Hematopoietic multipotent progenitor cell treated with erythropoietin and hydrocortisone succinate and interleukin-3 and kit ligand, for 6 days (in vitro differentiated cells): ENCODE measurements at places on chromosomes 16 and 17.
A peak's percentile ranks its signal among the peaks of the same experiment; 100 is the strongest.

- no peak for DNase-seq
Observed at GRCh38 chr17:56973520-56973919, 4.4 kb upstream of the SCPEP1 start.

GRCh38 chr17:48413613-48414405 is 16.2 kb downstream of the SKAP1 start:
- no peak for DNase-seq

DNA sequence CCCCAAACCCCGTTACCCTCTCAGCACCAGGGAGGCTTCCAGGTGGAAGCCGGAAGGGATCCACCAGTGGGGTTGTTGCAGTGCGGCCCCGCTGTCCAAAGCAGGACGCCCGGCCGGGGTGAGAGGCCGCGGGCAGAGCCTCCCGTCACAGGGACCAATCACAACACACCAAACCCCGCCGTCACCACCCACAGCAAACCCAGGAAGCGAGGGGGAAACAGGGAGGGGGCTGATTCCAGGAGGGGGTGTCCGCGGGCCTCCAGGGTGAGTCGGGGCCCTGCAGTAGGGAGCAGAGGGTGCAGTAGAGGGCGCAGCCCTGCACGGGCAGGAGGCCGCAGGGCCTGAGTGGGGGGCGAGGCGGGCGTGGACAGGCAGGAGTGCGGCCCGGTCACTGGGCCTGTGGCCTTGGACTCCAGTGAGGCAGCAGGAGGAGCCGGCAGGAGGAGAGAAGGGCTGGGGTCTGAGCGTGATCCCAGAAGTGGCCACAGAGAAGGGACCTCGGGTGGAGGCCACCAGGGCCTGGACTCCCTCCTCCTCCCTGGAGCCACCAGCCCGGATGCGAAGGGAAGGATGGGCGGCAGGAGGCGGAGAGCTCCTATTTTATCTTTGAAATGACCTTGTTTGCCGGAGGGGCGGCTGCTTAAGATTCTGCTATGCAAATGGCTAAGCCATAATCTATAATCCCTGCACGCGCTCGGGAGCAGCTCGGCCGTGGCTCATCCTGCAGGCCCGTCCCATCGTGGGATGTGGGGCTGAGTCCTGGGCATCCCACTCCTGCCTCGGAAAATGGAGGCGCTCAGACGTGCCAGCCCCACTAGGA is 41.5 kb downstream of the ZFPM1 start:
- no peak for DNase-seq

DNA sequence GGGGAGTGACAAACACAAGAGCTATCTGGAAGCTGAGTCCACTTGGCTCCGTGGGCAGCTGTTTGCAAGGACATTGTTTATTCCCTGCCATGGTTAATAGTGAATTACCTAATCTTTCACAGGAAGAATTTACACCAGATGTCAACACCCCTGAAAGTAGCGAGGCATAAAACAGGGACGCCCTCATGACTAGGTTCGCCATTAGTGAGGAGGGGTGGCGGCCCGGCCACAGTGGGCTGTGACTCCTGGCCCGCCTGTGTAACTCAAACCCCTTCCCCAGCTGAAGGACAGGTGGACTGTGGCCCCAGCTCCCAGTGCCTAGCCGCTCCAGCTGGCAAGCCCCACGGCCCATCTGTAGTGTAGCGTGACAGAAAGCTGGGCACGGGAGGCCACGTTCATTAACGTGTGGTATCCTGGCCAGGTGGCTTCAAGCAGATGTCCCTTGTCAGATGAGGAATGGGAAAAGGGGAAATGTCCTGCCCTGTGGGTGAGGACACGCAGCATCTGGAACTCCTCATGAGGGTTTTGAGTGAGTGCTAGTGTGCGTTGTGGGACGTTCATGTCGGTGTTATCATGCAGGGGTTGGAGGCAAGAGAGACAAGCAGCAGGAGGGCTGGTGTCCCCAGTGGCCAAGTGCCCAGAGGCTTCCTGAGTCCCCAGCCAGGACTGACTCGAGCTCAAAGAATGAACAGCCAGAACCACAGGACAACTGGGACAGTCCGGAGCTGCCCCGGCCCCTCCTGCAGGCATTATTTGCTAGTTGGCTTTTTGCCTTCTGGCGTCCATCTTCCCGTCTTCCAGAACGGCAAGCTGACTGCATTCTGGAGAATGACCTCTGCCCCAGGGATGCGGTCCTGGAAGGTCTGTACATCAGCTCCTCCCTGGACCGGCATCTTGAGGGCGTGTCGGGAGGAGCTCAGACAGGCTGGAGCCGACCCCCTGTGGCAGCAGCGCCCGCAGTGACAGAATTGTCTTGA is 19.2 kb downstream of the KDM8 start:
- no peak for DNase-seq

DNA sequence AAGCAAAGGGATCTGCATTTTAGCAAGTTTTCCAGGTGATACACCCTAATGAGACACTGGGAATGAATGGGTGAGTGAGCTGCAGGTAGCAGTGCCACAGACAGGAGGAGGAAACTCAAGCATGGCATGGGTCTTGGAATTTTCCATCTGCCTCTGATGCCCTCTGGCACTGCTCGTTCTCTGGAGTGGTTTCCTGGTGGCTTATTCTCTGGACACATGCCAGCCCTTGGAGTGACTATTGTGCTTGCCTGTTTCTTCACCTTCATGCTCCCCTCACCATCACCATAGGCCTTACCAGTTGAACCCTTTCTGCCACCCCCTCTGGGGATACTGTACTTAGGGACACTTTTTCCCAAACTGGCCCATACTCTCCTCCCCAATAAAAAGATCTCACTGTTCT is 1.6 kb downstream of the COASY start:
- no peak for DNase-seq

- peak; percentile 93 for DNase-seq
Observed at GRCh38 chr16:30893744-30894539, at the start of gene BCL7C. BCL7C (minus strand) TSS chr16:30894077; CDS start chr16:30893944, 133 bp downstream.

DNA sequence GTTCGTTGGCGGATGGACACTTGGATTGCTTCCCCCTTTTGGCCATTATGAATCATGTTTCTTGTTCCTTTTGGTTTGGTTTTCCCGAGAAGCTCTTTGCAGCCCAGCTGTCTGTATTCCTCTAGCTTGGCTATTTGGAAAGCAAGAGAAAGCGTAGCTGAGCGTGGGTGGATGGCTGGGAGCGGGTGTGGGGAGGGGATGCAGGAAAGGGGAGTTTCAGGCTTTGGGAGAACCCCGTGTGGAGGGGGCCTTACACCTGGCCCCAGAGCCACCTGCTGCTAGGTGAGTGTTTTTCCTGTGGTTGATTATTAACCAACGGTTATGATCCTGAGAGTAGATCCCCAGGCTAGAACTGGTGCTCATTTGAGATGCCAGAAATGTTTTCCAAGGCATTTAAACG is 103.7 kb downstream of the RAP1GAP2 start:
- DNase-seq: no peak

GRCh38 chr16:26118575-26118974 is 426.8 kb downstream of the HS3ST4 start:
- no peak for DNase-seq

DNA sequence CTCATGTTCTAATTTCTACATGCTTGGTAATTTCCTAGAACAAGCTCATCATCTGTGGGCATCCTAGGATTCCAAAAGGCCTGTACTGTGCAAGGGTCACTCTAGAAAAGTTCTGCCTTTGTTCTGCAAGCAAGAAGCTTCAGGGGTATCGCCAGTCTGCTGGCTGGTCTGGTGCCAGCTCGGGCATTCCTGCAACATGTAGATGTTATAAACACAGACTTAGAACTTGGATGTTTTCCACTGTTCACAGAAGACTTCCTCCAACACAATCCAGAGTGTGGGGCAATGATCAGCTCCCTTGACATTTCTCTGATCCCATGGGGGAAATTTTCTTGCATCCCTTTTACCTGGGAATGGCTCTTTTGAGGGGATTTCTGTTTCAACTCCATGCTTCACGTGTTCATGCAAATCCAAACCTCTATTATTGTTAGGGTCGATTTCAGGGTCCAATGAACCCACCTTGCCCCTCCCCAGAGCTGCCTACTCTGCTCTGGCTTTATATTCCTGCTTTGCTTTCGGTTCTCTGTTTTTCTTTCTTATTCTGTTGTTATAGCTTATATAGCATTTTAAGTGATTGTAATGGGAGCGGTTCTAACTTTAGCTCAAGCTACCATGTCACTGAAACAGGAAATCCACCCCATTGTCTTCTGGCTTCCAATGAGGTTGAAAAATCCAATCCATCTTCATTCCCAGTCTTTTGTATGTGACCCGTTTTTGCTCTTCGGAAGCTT is 25.3 kb downstream of the UBE2O start:
- DNase-seq: no peak

DNA sequence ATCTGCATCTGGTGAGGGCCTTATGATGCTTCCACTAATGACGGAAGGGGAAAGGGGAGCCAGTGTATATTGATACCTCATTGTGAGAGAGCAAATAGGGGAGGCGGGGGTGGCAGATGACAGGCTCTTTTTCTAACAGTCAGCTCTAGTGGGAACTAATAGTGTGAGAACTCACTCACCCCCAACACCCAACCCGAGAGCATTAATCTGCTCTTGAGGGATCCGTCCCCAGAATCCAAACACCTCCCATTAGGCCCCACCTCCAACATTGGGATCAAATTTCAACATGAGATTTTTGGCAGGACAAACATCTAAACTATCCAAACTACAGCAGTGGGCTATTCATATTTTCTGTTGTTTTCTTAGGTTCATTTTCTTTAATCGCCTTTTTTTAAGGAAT is 54.4 kb downstream of the BPTF start:
- no peak for DNase-seq

- DNase-seq: no peak
Observed at GRCh38 chr16:11627822-11628457, 40.3 kb upstream of the SNN start.

- DNase-seq: no peak
Observed at GRCh38 chr16:79662669-79663313, 62.3 kb upstream of the MAF start.

GRCh38 chr16:2895813-2896212 is 12.8 kb downstream of the FLYWCH2 start:
- DNase-seq: no peak

- no peak for DNase-seq
Observed at GRCh38 chr16:26281381-26282110, 589.8 kb downstream of the HS3ST4 start.

DNA sequence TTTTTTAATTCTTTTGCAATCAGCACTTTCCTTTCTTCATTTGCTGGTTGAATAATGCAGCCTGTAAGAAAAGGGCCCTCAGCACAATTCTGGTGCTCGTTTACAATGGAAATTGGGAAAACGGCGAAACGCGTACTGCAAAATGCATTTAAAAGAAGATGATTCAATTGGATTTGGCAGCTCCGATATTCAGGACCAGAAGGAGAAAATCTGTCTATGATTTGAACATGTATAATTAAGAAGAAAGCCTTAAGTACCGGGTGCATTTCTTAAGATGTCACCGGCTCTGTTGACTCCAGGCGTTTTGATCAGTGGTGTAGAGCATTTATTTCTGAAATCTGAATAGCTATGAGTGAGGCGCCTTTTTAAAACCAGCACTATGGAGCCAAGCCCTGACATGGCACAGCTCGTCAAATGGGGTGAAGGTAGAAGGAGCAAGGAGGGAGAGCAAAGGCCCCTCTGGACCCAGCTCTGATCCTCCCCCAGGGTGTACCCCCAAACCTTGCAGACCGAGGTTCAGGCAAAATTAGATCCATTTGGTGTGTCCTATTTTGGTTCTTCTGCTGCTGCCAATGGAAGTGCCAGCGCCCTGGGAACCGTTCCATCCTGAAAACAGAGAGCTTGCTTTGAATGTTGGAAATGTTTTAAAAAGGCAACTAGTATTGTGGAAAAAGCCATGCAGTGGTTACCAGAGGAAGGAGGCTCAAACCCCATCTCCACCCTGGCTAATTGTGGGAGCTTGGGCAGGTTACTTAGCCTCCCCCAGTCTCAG is 161.4 kb upstream of the RPL38 start:
- no peak for DNase-seq

DNA sequence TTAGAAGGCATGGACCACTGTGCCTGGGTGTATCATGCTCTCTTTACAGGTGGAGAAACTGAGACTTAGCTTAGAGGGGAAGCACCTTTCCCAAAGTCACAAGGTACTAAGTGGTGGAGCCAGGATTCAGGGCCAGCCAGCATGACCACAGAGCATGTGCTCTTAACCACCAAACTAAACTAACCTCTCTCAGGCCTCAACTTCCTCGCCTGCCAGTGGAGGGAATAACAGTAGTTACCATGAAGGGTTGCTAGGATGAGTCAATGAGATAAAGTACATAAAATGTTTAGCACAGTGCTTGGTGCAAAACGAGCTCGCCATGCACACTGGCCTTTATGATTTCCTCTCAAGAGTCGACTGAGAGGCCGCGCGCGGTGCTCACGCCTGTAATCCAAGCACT is 6.4 kb upstream of the MYO1C start:
- DNase-seq: peak; percentile 32

DNA sequence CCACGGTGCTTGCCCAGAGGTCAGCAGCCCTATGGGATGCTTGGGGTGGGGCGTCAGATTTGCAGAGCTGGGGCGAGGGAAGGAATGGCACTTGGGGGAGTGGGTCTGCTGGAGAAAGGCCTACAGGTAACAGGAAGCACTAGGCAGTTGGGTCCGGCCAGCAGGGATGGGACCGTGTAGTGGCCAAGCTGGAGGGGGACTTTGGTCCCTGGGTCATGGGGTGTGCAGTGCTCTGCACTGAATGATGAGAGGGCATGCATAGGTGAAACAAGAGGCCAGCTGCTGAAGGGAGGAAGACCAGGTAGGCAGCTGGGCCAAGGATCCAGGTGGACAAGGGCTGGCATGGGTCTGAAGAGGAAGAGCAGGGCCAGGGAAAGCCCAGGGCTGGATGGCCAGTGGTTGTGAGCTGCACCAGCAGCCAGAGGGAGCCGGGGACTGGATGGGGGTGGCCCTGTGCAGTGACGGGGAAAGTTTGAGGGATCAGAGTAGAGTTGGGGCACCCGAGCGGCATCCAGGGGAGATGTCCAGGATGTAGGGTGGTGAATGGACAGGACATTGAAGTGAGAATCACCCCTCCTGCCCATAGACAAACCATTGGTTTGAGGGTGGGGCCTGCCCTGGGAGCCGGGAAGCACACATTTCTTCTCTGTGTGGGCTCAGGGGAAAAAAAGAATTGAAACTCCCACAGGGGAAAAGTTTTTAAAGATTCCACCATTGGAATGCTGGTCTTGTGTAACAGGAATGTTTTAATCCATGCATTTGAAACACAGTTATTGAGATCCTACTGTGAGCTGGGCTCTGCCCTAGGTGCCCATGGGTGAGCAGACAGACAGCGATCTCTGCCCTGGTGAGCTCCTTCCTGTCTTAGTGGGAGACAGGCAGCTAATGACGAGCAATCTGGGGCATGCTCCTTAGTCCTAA is 25.1 kb downstream of the RAI1 start:
- DNase-seq: no peak

DNA sequence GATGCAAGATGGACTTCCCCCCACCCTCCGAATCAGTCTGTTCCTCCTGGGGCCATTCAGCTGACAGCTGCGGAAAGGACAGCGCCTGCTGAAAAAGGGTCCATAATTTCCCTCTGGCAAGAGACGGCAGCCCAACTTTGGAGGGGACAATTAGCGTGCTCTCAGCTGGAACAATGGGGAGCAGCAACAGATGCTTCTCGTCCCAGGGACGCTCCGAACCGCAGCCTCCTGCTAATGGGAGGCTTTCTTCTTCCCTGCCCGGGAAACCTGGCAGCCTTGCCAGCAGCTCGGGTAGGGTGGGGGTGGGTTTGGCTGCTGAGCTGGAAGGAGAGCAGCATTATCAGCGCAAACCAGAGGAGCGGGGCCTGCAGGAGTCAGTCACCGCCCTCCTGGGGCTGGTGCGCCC is 500.0 kb upstream of the SALL1 start:
- no peak for DNase-seq
